Fibroblast of skin of right quadriceps (primary cell): ENCODE measurements at places on chromosomes 2 and 18.

GRCh38 chr2:226703514-226703913 lies 96.1 kb downstream of the IRS1 start:
- peak; percentile 53 for DNase-seq

GRCh38 chr2:47984041-47984440 lies 77.7 kb upstream of the FBXO11 start:
- DNase-seq = no peak

GRCh38 chr2:176405477-176405876 lies 136.2 kb downstream of the MTX2 start:
- no peak for DNase-seq

GRCh38 chr2:41965173-41965908 lies 82.5 kb upstream of the PKDCC start:
- DNase-seq = no peak

GRCh38 chr2:150885774-150886386 lies 375.8 kb downstream of the RBM43 start:
- DNase-seq = peak; percentile 5

DNA sequence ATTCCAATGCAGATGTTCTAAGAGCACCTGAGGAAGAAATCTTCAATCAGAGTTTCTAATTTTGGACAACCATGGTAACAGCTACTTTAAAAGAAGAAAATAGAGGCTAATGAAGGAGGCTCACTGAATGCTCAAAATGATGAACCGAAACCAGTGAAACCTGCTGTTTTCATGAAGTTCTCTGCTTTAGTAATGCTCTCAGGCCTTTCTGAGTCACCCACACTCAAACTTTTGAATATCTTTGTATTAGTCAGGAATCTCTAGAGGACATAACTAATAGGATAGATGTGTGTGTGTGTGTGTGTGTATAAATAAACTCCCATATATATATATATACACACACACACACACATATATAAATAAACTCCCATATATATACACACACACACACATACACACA lies 76.9 kb upstream of the RIT2 start:
- DNase-seq = peak; percentile 7

DNA sequence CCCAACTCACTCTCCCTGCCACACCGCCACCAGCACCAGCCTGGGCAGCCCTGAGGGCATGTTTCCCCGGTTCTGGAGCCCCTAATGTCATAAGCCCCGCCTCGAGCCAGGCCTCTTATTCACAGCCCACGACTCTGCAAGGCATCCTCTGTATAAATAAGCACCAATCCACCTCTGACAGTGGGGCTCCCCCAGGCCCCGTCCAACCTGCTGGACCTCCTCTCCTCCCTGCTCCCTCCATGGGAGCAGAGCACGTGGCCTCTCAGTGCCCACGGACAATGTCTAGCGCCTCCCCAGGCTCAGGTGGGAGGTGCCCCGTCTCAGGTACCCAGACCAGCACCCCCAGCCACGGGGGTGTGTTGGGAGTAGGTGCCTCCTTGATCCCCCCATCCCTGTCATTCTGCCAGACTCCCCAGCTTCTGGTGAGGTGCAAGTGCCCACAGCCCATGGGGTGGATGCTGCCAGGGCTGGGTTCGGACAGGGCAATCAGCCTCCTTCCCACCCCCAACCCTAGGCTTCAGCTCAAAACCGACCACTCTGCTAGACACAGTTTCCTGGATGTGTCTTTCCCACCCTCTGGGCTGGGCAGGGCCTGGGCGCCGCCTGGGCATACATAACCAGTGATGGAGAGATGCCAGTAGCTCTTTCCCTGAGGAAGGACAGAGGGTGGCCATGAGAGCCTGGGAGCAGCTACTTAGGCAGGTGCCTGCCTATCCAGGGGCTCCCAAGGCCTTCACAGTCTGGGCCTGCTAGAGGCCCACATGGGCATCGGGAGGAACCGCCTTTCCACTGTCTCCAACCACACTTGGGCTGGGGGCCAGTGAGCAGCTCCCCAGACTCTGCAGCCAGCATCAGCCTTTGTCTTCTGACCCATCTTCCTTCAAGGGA lies 1.6 kb upstream of the ADRA2B start:
- no peak for DNase-seq

DNA sequence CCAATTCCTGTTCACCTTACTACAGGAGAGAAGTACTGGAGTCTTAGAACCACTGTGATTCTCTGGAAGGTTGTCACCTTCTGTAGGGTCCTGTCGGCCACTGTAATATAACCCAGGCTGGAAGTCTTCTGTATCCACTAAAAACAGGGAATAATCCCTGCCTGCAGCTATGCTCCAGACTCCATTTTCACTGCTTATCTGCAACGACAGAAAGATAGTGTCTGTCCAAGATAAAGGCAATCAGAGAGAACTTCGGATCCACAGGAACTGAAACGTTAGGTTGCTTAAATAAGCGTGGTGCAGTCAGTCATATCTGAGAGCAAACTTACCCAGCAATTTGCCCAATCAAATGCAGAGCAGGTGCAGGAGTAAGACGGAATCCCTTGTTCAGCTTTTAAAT lies 34.2 kb downstream of the ALS2 start:
- no peak for DNase-seq

- DNase-seq = no peak
Observed at GRCh38 chr2:234458466-234458865, 38.4 kb downstream of the ARL4C start.

DNA sequence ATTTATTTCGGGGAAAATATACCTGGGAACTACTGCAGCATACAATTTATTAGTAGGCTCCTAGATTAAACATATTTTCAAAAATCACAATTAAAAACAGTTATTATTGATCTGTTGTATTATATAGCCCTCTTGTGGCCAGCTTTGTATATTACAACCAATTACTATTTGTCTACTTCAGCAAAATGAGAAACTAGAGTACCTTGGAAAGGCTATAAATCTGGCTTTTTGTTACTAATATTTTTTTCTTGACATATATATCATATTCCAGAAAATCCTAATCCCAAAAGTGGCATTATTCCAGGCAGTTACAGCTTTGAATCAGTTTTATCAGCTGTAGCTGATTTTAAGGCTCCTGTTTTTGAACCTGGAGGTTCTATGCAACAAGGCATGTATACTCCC lies 101.2 kb downstream of the UBR3 start:
- peak; percentile 44 for DNase-seq

- peak; percentile 4 for DNase-seq
Observed at GRCh38 chr2:142769761-142770160, 107.7 kb upstream of the KYNU start.

- peak; percentile 73 for DNase-seq
Observed at GRCh38 chr2:36425608-36426355, 70.2 kb downstream of the CRIM1 start.

GRCh38 chr2:37610638-37611289 lies 60.7 kb downstream of the CDC42EP3 start:
- peak; percentile 91 for DNase-seq

DNA sequence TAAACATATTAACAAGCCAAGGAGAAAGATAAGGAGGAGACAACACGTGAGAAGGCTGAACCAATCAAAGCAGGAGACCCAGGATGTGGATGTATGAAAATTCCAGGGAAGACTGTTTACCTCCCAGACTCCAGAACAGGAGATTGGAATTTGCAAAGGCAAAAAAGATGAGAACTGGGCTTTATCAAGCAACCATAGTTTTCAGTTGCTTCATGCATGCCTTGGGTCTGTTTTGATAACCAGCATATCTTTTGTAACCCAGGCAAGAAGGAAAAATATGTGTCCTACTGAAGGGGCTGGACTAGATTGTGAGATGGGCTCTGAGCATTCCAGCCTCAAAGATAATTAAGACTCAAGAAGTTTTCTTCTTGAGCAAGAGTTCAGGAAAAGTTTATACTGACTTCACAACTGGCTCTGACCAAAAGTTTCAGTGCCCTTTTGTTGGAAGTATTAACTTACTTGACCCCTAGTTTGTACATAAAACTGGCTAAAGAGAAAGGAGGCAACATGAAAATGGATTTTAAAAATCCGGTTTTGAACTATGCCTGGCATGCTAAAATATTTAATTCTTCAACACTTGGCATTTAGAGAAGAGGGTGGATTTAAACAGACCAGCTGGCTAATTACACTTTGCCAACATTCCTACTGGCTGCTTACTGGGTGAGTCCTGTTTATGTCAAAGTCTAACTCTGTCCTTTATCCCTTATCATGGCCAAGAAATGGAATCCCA lies 79.3 kb upstream of the CD28 start:
- peak; percentile 72 for DNase-seq

- DNase-seq = peak; percentile 81
Observed at GRCh38 chr2:229282758-229283546, 11.9 kb upstream of the PID1 start.

DNA sequence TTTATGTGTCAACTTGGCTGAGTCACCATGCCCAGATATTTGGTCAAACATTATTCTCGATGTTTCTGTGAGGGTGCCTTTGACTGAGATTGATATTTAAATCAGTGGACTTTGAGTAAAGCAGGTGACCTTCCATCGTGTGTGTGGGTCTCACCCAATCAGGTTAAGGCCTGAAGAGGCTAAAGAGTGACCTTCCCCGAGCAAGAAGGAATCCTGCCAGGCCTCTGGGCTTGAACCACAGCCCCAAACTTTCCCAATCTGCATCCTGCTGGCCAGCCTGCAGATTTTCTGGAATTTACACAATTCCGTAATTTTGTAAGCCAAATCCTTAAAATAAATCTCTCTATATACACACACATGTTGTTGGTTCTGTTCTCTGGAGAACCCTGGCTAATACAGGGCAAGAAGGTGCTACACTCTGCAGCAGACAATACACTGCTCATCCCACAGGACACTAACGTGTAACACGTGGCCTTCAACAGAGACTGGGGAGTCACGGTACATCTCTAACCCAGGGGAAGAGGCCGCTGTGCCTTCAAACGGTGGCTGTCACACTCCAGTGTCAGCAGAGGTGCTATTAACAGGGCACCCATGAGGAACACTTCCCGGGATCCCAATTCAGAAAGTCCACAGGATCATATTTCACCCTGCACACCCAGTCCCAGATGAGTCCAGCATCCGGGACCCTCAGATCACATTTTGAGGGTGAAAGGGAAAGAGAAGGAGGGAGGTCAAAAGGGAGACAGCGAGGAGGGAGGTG lies 113.1 kb upstream of the ID2 start:
- DNase-seq = no peak

- DNase-seq = no peak
Observed at GRCh38 chr2:181988154-181988924, 2.7 kb downstream of the PPP1R1C start.

DNA sequence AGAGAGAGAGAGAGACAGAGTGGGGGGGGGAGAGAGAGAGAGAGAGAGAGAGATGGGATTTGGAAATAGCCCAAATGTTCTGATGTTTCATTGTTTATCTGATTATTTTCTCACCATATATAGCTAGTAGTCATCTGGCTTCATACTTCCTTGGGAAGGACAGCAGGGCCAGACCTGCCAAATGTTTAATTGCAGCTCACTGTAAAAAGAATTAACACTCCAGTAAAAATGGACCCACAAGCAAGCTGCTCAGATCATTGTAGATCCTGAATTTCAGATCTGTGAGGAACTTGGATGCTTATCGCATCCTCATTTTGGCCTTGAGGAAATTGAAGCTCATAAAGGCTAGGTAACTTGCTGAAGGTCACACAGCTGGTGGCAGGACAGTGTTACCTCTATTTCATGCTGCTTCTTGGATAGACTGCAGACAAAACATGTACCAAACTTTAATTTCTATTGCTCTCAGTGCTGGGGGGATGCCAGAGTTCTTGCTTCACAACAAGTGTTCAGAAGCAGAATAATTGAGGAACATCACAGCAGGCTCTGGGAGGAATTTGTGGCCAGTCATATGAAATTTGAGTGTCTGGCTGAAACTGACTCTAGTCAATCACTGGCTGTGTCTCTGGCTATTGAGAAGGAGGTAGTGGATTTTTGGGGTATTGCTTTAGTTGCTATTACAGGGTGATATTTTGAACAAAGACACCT lies 223.5 kb downstream of the PIK3C3 start:
- DNase-seq = no peak

- peak; percentile 57 for DNase-seq
Observed at GRCh38 chr2:86038291-86039081, 67.2 kb downstream of the POLR1A start.

DNA sequence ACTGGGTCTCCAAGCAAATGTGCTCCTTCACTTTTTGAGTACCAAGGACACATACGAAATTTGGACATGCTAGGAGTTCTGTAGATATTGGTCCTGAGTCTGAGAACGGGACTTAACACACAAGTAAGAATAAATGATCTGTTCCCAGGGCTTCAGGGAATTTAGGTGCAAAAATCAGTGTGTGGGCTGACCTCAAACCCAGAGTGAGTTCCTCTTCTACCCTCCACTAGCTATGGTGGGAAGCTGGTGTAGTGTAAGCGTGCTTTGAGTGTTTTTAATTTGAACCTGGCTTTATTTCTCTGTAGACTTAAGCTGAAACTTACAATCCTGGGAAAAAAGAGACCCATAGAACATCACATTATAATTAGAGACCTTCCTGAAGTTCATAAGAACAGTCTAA lies 50.5 kb downstream of the MYO3B start:
- no peak for DNase-seq

GRCh38 chr18:10685484-10685883 lies 159.7 kb downstream of the NAPG start:
- DNase-seq = no peak

GRCh38 chr2:204332706-204333105 lies 212.6 kb upstream of the PARD3B start:
- no peak for DNase-seq

GRCh38 chr2:160920061-160920460 lies 240.2 kb upstream of the TANK start:
- no peak for DNase-seq

DNA sequence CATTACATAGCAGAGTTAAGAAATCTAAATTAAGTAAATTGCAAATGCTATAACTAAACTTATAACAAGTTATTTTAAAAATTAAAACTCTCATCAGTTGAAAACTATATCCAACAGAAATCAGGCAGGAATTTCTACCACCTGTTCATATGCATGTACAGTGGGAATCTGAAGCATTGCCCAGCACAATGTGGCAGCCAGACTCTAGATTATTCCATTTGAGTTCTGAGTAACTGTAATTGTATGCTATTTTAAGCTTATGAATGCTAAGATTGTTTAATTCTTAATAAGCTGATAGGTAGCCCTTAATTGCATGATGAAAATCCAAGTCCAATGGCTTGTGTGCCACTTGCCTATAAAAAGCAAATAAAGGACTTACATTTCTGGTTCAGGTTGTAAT lies 834.5 kb upstream of the FSHR start:
- no peak for DNase-seq
